Mucosa of descending colon (tissue), 3 donors: ENCODE measurements at places on chromosomes 6 and 20. TPM values are rescaled to one million over a fixed set of nuclear protein-coding genes. Genes with fewer than 3 reads are reported as not detected.

GRCh38 chr6:42378536-42378935, 73.2 kb downstream of the TRERF1 start:
- DNase-seq: no peak

DNA sequence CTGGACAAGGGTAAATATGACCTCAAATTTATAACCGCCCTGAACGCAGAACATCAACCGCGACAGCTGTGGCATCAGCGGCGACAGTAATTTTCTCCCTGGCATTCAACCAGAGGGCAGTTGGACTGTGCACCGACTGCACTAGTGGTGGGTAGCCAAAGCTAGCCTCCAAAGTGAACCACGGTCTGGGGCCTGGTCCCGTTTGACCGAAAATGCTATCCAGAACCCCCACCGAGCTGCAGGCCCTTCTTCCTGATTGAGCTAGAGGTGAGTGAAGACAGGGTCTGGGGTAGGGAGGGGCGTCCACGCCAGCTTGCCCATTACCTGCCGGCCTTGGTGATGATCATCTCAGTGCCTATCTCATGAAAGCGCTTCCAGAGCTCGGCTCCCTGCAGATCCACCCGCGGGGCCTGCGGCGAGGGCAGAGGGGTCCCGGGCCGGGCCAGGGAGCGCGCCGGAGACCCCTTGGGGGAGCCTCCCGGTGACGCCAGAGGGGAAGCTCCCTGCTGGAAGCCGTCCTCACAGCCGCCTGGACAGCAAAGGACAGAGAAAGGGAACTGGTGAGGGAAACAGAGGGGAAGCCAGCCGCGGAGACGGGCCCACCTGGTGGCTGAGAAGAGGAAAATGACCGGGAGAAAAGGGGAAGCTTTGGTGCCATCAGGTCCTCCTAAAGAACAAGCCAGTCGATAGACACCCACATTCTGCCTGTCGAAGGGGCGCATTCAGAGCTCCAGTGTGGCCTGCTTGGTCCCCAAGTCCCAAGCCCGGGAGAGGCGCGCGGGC, 2.0 kb downstream of the TBX18 start:
- DNase-seq: peak; percentile 21

GRCh38 chr6:45892696-45893245, 122.9 kb downstream of the CLIC5 start:
- no peak for DNase-seq

GRCh38 chr6:47109281-47109680, 67.1 kb upstream of the ADGRF1 start:
- DNase-seq: no peak

PROKR2 gene
- total RNA-seq: not detected

TMEM200A gene
- 8.1 TPM for total RNA-seq

ANKRD66 gene
- total RNA-seq: not detected
